ENCODE measurements at places on chromosomes 5 and 9.

DNA sequence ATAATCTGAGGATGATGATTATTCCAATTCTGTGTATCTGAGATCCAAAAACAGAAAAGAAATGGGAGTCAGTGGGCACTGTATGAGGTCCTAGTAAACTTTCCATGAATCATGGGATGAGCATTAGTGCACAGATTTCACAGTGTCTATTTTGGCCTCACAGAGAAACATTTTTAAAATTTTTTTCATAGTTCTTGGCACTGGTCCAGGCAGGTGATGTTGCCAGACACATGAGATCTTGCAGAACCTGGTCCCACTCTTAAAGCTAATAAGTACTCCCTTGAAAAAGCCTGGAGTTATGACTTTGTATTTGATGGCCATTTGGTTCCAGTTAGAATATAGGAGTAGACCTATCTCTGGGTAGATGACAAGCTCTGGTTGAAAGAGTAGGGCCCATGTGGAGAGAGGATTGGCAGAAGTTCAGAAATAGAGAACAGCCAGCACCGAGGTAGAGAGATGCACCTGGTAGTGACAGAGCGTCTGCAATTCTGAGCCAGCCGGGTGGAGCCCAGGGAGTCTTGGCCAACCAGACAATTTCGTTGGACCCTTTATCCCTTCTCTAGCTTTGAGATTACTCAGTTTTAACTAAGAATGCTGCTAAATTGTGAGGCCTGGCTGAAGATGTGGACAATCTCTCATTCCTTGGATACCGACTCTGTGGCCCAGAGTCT, 6.3 kb upstream of the TNFSF15 start:
- DNase-seq: no peak

DNA sequence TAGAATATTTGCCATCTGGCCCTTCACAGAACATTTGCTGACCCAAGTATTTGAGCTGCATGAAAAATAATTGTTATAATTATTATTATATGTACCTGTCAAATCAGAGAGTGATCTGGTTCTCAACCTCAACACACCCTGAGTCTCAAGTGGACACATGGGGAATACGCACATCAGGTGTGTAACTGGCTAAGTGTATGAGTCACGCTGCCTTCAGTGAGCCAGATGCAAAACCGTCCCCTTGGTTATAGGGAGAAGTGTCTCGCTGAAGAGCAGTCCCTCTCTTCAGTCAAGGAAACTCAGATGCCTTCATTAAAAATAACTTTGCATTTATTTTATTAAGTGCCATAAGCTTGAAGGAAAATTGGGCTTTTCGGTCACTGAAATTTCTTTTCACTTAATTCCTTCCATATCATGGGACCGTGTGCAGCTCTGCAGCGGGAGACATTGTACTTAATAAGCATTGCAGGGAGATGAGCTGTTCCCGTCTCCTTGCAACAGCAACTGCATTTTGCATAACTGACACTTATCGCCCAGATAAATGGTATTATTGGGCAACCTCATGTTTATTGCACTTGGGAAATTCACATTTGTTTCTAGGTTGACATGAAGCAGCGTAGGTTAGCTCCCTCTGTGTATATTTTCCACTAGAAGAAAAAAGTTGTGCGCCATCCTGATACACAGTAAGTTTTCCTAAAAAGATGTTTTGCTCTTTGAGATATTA, 512.3 kb upstream of the DAP start:
- DNase-seq: no peak

GRCh38 chr5:169873642-169874041, 106.7 kb downstream of the INSYN2B start:
- DNase-seq: no peak

DNA sequence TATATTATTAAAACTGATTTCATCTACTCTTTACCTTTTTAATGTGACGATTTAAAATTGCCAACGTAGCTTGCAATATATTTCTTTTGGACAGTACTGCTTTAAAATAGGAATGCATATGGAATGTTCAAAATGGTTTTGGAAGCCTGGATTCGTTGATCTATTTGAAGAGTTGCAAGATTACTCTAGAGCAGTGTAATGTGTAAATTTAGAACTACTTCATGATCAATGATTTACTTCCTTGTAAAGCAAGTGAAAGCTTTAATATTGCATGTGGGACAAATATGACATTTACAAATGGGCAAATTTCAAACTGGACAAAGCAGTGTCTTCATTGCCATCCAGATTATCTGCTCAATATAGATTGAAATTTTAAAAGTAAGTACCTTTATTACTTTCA, 38.3 kb downstream of the PARP8 start:
- no peak for DNase-seq

DNA sequence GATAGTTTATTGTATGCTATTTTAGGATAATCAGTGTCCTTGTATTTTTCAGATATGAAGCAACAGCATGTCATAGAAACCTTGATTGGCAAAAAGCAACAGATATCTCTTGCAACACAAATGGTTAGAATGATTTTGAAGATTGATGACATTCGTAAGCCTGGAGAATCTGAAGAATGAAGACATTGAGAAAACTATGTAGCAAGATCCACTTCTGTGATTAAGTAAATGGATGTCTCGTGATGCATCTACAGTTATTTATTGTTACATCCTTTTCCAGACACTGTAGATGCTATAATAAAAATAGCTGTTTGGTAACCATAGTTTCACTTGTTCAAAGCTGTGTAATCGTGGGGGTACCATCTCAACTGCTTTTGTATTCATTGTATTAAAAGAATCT, 14.5 kb downstream of the CCT5 start:
- DNase-seq: no peak

GRCh38 chr5:58300346-58300895, 159.5 kb downstream of the PLK2 start:
- DNase-seq: no peak

- DNase-seq: peak; percentile 3
Measured at GRCh38 chr5:161544350-161544765, 2.2 kb downstream of the GABRB2 start.

GRCh38 chr9:91711755-91712601, 238.1 kb downstream of the ROR2 start:
- no peak for DNase-seq

Data from AG09309 (cell line).